ENCODE measurements at places on chromosomes 6 and 20. TPM values are rescaled to one million over a fixed set of nuclear protein-coding genes. Genes with fewer than 3 reads are reported as not detected.

DNA sequence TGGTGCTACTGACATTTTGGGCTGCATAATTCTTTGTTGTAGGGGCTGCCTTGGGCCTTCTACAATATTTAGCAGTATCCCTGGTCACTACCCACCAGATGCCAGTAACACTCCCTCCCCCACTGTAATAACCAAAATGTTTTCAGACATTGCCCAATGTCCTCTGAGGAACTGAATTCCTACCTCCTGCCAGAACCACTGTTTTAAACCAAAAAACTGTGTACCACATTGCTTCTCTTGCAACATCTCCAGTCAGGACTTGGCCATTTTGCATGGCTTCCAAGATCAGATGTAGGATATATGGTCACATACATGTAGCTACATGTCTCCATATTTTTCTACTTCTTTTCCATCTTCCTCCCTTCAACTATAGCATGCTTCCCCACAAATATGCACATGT, 97.4 kb upstream of the IFNGR1 start:
- no peak for DNase-seq
- no peak overlapping the region for H3K27ac ChIP-seq
- no peaks in the 10 kb centered on the region for H3K4me1 ChIP-seq
- no peak overlapping the region for H3K4me3 ChIP-seq

- peak overlapping the region; percentile 96 for H3K4me3 ChIP-seq
- no peak overlapping the region for H3K27ac ChIP-seq
- H3K36me3 ChIP-seq: no peaks in the 10 kb centered on the region
- peak; percentile 48 for DNase-seq
- peaks cover 11% of the 10 kb centered on the region for H3K4me1 ChIP-seq
Measured at GRCh38 chr6:37696841-37697662, 631 bp downstream of the MDGA1 start.

GRCh38 chr6:5058254-5058653, 26.9 kb upstream of the PPP1R3G start:
- no peak overlapping the region for H3K4me3 ChIP-seq
- peak overlapping the region; percentile 88 for H3K27ac ChIP-seq
- no peaks in the 10 kb centered on the region for H3K36me3 ChIP-seq
- DNase-seq: no peak

Gene MAP3K4
- total RNA-seq: 21.5 TPM

- DNase-seq: no peak
- H3K27ac ChIP-seq: no peak overlapping the region
- no peak overlapping the region for H3K4me3 ChIP-seq
- peaks cover 4% of the 10 kb centered on the region for H3K4me1 ChIP-seq
Measured at GRCh38 chr6:38169221-38169976, 349.9 kb downstream of the ZFAND3 start.

- no peaks in the 10 kb centered on the region for H3K27me3 ChIP-seq
- no peak for DNase-seq
- H3K4me1 ChIP-seq: no peaks in the 10 kb centered on the region
- no peaks in the 10 kb centered on the region for H3K36me3 ChIP-seq
- H3K27ac ChIP-seq: no peak overlapping the region
- no peak overlapping the region for H3K4me3 ChIP-seq
Measured at GRCh38 chr6:18447552-18447951, 60.4 kb downstream of the RNF144B start.

DNA sequence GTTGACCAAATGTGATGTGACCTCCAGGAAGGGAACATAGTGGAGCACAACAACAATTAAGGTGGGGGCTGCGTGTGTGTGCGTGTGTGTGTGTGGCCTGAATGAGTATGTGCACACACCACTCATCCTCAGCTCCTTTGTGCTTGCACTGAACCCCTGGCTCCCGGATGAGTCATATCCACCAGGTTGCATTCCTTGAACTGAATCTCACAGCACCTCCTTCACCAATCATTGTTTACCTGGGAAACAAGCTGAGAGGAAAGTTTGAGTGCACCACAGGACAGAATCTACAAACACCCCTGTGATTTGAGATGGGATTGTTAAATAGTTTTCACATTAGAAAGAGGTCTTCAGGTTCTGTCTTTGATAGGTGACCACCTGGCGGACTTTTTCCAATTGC, 33.7 kb upstream of the GPR6 start:
- no peak overlapping the region for H3K27ac ChIP-seq
- DNase-seq: peak; percentile 58
- H3K4me3 ChIP-seq: no peak overlapping the region
- H3K27me3 ChIP-seq: peaks cover 4% of the 10 kb centered on the region
- no peaks in the 10 kb centered on the region for H3K4me1 ChIP-seq
- H3K36me3 ChIP-seq: no peaks in the 10 kb centered on the region

- peak; percentile 66 for DNase-seq
- peak overlapping the region; percentile 58 for H3K4me3 ChIP-seq
- peaks cover 18% of the 10 kb centered on the region for H3K4me1 ChIP-seq
Measured at GRCh38 chr20:57391439-57392301, 474 bp downstream of the RBM38 start.
